ENCODE measurements at places on chromosomes 1 and 21.
A peak's percentile ranks its signal among the peaks of the same experiment; 100 is the strongest.

DNA sequence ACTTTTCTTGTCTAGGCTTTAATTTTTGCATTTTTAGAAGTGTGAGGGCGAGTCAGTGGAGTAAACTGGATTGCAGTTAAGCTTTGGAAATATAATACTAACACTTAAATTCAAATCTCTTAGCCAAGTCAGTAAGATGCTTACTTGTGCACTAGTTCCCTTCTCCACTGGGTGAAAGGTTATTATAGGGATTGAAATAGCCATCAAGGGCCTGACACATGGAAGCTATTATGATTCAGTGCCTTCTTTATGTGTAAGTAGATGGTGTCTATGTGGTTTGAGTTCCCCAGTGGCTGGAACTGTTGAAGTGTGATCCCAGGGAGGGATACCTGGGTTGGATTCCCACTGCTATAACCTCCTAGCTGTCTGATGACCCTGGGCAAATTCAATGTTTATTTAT, 24.7 kb upstream of the DMRTA2 start:
- no peak for DNase-seq

- DNase-seq, result no peak
These were observed 44.1 kb upstream of the KCND3 start for GRCh38 chr1:112033439-112034120.

DNA sequence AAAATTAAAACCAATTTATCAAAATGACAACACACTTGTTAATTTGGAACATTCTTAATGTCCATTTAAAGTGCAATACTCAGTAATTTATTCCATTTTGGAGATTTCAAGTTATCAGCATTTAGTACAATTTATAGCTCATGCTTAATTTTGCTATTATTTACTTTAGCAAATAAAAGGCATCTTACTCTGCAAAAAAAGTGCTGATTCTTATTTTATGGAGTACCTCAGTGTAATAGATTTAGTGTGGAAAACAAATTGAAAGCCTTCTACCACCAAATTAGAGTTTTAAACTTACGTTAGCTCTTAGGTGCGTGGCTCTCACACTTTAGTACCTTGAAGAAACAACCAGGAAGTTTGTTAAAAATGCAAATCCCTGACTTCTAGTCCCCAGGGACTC, 208.4 kb upstream of the NRIP1 start:
- no peak for DNase-seq

GRCh38 chr1:42033629-42034028, 114.9 kb upstream of the HIVEP3 start:
- DNase-seq, result no peak

GRCh38 chr1:48730164-48730910, 46.4 kb downstream of the BEND5 start:
- DNase-seq, result no peak

DNA sequence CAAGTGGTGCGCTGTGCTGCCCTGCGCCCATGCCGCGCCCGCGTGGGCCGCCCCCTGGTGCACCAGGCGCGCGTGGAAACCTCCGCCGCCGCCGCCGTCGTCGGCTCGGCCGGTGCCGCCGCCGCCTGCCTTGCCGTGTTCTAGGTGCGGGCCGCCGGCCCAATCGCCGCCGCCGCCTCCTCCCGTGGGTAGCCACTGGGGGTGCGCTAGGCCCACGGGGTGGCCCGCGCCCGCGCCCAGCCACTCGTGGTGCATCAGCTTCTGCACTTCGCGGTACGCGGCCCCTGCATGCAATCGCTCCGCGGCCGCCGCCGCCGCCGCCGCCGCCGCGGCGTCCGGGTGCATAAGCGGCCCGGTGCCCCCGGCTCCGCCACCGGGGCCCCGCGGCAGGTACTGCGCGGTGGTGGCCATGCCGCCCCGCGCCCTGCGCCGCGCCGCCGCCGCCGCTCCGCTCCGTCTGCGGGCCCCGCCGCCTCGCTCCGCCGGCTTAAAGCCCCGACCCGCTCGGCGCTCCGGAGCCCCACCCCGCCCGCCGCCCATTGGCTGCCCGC, at the start of gene POU3F1:
TSS of gene POU3F1 (minus strand) at position 461 of the 551 bp plus-strand sequence. CDS start at position 411, 50 bp downstream.
- DNase-seq, result no peak

DNA sequence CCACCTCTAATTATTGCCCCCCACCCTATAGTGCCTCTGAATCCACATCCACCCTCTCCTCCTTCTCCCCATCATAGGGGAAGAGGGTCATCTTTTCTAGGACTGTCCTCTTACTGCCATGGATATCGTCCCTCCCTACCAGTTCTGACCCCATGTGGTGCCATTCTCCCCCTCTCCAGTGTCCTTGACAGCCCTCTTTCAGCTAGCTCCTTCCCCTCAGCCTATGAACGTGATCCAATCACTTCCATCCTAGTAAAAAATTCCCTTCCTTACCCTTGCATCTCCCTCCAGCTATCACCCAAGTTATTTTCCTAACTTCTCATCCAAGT, 172.7 kb downstream of the RRAGC start:
- DNase-seq, result no peak

DNA sequence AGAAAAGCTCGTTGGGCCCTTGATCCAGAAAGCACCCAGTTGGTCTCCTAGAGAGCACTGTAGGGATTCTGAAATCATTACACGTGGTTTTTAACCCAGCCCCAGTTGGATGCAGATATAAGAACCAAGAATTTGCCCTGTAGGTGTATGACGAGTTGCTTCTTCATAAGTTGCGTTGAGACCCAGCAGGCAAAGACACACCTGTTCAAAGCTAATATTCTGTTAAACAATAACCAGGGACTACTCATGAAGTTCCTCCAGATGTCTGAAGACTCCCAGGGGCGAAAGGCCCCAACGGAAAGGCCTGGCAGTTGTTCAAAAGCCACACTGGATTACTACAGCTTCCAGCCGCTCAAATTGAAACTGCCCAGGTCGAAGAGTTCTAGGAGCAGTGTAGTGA, 88.6 kb upstream of the HNRNPU start:
- DNase-seq, result no peak

DNA sequence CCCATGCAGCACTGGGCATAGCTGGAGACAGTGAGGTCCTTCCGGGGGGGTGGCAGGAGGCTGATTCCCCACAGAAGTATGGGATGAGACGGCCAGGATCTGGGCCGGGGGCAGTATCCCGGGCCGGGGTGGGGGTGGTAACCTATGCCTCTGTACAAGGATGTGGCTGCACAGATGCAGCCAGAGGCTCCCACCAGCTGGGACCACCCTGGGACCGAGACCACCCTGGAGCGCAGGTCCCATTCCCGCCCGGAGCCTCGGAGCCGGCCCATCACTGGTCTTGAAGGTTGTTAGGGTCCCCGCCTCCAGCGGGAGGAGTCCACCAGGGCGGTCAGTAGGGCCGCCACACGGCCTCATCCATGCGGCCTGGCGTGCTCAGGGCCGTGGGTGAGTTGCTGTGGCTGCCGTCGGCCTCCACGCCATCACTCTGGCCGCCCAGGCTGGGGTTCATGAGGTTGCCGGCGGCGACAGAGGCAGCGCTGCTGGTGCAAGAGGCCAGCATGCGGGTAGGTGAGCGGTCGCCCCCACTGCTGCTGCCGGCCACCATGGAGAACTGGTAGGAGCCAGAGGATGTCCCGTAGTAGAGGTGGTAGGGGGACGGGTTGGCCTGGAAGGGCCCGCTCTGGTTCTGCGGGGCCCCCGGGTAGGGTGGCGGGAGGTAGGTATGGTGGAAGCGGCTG, 28.1 kb downstream of the RUNX3 start:
- DNase-seq, result no peak

GRCh38 chr1:65092691-65093090, 55.3 kb upstream of the AK4 start:
- no peak for DNase-seq

- no peak for DNase-seq
These were observed 25.7 kb downstream of the TRIM33 start for GRCh38 chr1:114485286-114485685.

- DNase-seq, result no peak
These were observed 28.7 kb upstream of the PWP2 start for GRCh38 chr21:44078411-44078981.

DNA sequence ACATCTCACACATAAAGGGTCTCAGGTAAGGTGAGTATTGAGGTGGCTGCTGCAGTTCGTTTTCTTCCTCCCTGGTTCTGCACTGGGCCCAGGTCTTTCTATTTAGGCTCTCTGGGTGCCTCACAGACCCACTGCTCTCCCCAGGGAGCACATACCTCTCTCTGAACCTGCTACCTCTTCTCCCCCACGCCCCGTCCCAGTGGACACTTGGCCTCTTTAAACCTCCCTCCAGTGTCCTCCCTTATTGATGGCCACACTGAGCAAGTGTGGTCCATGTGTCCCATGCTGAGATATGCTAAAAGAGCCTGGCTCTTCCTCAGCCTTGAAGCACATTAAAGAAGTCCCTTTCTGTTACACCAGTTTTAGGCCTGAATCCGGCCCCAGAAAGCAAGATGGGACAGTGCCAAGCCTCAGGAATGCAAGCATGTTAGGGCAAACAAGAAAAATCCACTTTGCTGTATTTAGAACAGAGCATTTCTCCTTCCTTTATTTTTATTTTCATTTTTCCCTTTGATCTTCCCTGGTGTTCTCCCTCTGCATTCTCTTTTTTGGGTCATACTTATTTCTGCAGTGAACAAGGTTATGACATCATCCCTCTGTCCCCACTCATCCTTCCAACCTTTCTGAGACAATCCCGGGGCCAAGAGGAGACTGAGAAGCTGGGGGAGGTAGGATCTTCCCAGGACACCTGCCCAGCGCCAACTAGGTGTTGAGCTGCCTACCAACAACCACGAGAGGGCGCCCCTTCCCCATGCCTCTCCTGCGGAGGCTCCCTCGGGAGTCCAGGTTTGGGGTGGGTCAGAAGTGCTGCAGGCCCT, 5.0 kb upstream of the CHI3L2 start:
- DNase-seq, result peak; percentile 53

- DNase-seq, result no peak
These were observed 60.9 kb downstream of the TBX19 start for GRCh38 chr1:168341483-168341975.

DNA sequence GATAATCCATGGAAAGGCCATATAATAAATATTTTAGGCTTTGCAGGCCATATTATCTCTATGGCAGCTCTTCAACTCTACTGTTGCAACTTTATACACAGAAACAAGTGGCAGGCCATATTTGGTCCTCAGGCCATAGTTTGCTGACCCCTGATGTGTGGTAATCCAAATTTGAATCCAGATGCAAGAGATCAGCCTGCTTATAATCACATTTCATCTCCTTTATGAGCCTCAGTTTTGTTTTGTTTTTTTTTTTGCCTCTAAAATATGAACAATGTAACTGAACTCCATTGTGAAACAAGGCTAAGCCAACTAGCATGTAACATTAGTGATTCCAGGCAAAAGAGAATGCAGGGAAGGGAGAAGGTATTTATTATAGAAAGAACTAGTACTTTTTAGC, 81.6 kb downstream of the PRKAA2 start:
- DNase-seq, result no peak

DNA sequence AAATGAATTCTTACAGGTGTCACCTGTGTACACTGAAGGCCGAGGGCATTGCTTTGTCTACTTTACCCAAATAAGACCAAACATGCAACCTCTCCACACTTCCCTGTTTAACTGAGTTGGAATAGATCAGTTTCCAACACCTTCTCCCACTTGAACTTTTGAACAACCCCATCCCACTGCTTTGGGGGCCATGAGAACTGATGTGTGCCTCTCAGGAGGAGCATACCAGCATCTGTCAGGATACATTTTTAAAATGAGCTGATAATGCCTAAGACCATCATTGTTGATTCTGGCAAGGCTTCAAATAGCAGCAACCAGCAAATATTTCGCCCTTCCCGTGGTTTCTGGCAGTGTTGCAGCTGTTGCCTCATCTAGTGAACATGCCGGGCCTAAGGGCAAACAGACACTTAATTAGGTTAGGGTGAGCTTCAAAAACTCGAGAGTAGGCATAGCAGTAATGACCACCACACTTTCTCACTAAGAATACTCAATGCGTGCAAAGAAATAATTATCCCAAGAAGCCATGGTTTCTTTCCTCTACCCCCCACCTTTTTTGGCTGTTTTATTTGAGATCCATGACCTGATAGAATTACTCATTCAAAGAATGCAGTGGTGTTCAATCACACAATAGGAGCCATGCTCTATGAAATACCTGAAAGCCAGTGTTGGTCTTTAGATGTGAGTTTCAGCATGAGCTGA, 63.7 kb downstream of the MAP10 start:
- DNase-seq, result no peak

- no peak for DNase-seq
These were observed 1.3 kb downstream of the S1PR1 start for GRCh38 chr1:101238031-101238628.

DNA sequence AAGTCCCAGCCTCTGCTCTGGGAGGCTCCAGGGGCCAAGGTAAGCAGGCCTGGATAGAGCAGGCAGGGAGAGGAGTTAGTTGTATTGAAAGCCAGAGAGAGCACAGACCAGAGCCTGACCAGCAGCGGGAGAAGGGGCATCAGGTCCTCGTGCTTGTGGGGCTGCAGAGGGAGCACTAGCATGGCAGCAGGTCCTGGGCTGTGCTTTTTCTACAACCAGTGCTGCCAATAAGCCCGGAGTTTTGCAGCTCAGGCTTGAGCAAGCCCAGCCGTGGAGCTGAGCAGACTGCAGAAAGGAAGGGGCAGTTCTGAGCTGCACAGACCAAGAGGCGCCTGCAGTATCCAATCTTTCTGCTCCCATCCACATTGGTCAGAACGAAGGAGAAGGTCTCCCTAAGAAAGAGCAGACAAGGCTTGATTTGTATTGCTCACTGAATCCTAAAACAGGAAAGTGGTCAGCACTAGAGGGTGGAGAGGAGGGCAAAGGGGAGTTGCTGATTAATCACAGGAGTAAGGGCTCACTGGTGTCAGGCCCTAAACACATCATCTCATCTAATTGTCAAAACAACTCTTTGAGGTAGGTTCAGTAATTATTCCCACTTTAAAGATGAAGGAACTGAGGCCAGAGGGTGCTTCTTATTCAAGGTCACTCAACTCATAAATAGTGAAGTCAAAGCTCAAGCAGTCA, 2.7 kb downstream of the DENND2D start:
- DNase-seq, result peak; percentile 4

- DNase-seq, result no peak
These were observed 433.3 kb downstream of the DISC1 start for GRCh38 chr1:232059726-232060374.

GRCh38 chr1:114558544-114558943, 22.9 kb downstream of the BCAS2 start:
- DNase-seq, result no peak

GRCh38 chr1:235946571-235946981, 79.9 kb upstream of the LYST start:
- DNase-seq, result no peak

DNA sequence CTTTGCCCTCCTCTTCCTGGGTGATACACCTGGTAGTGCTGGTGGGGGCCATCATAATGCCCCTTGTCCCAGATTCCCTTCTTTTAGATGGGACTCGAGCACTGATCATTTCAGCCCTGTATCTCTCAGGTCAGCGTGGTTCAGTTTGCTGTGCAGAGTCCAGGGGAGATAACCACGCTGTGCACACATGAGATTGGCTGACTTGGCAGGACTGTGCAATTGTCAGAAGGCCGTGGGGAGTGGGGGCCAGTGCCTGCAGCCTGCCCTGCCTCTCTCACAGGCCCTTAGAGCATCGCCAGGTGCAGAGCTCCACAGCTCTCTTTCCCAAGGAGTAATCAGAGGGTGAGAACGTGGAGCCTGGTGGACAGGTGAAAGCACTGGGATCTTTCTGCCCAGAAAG, 15.2 kb downstream of the EPHX1 start:
- DNase-seq, result no peak

Measured in Panc1 (cell line).